ENCODE measurements at places on chromosomes 6 and 20.

DNA sequence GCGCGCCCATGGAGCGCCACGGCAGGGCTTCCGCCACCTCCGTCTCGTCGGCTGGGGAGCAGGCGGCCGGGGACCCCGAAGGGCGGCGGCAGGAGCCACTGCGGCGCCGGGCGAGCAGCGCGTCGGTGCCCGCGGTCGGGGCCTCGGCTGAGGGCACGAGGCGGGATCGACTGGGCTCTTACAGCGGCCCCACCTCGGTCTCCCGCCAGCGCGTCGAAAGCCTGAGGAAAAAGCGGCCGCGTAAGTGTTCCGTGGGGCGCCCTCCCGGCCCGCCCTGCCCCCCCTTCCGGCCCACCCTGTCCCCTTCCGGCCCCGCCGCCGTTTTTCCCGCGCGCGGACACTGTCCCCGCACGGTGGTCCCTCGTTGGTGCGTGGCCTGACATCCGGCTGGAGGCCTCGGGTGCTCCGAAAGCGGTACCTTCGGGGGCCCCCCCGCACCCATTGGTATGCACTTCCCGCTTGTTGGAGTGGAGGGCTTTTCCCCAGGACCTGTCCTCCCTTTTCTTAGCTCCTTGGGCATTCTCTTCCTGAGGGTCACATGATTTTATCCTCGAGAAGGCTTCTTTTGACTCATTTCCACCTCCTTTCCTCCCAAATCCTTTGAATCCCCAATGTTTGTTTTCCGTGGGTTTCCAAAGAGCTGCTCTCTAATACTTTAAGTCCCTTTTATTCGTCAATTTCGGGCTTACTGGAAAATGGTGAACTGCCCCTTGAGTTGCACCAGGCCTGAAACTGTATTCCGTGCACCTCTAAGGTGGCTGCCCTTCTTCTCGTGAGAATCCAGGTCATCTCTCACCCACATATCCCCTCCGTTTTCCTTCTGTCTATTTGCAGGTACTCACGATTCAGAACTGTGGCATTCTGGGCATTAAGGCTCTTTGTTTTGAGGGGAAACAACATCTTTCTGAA, 556 bp downstream of the PANK2 start:
- DNase-seq = no peak

- no peak for DNase-seq
These were observed 27.9 kb downstream of the STK38 start for GRCh38 chr6:36519352-36519751.

GRCh38 chr6:57209030-57209429, 13.1 kb downstream of the RAB23 start:
- no peak for DNase-seq

GRCh38 chr20:35711588-35712209, 12.5 kb downstream of the ROMO1 start:
- no peak for DNase-seq

- no peak for DNase-seq
These were observed 53.4 kb upstream of the CD93 start for GRCh38 chr20:23139524-23139923.

DNA sequence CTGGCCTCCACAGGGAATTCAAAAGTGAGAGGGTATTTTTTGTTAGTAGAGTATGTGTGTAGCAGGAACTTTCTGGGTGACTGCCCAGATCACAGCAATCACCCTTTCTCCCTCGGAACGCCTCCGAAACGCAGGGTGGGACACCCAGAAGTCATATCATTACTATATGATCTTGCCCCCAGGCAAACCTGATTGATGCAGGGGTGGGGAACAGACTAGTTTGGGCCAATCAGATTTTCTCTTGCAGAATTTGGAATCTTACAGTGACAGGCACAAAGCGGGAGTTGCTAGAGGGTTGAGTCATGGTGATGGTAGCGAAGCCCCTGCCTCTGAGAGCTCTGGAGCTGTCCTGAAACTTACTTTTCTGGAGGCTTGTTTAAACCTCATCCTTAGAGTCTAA, 16.5 kb upstream of the RPN2 start:
- no peak for DNase-seq

DNA sequence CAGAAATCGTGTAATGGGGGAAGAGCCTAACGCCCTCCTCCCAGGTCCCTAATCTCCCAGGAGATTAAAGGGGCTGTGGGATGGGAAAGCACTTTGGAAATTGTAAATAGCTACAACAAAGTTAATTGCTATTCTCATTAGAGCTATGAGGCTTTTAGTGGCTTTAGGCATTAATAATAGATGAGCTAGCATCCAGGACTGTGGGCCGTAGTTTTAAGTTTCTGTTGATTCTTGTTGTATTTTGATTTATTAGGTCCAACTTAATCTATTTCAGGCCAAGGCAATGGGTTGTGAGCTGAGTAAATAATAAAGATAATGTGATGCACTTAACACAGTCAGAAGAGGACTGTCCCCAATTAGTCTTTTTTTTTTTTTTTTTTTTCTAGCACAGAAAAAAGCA, 67.7 kb downstream of the ANKRD6 start:
- no peak for DNase-seq

GRCh38 chr6:18976091-18976490, 588.9 kb downstream of the RNF144B start:
- no peak for DNase-seq

- DNase-seq = no peak
These were observed 2.7 kb upstream of the BTN3A2 start for GRCh38 chr6:26362093-26362835.

DNA sequence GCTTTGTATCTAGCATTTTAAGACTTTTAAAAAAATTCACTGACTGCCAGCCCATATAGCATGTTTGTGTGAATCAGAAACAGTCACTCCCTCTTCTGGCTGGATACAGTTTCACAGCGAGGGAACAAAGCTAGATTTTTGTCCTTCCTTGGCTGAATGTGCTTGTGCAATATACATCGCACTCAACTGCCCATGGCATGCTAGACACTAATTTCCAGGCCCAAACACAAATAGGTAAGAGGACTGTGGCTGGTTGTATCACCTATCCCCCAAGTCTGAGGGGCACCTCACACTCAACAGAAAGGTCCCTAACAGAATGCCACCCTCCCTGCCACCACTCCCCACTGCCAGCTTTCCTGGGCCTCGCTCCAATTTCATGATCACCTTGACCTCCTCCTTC, 16.2 kb upstream of the BLCAP start:
- no peak for DNase-seq

GRCh38 chr6:41321183-41321582, 14.2 kb upstream of the NCR2 start:
- DNase-seq = no peak

Measured in astrocyte of the spinal cord (primary cell).